Fibroblast of skin of left biceps (primary cell): ENCODE measurements at places on chromosomes 3 and 15.

GRCh38 chr3:37812499-37812896 lies 49.2 kb upstream of the CTDSPL start:
- no peak for DNase-seq

DNA sequence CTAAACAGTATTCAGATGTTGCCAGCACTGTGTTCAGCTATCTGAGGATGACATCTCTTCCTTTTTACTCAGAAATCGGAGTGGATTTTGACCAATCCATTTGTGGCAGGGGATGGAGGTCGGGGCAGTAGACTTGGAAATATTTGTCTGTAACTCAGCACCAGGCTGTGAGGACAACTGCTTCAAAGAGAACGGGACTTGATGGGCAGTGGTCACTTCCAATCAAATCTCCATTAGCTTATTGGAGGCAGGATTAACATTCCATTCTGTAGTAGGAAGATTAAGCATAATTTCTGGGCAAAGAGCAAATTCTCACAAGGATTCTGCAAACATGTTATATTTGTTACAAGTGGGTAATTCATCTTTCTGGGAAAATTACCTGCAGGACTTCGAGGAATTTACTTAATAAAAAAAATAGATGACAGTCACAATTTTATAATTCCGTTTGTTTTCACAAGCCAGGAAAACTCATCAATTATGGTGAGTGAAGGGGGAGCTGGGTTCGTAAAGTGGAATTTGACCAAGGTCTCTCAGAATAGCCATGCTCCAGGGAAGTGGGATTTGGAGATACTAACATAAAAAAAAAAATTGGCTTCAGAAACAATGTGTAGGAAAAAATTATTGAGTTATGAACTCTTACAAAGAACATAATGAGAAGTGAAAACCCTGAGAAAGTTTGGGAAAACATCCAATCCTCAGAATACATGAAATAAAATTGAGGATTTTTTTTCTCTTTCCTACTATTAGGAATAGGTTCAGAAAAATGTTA lies 18.1 kb downstream of the CRABP1 start:
- DNase-seq, result no peak

- no peak for DNase-seq
Measured at GRCh38 chr3:39097716-39098472, 9.5 kb downstream of the GORASP1 start.

- DNase-seq, result peak; percentile 17
Measured at GRCh38 chr3:127953091-127954035, 38.3 kb downstream of the KBTBD12 start.

DNA sequence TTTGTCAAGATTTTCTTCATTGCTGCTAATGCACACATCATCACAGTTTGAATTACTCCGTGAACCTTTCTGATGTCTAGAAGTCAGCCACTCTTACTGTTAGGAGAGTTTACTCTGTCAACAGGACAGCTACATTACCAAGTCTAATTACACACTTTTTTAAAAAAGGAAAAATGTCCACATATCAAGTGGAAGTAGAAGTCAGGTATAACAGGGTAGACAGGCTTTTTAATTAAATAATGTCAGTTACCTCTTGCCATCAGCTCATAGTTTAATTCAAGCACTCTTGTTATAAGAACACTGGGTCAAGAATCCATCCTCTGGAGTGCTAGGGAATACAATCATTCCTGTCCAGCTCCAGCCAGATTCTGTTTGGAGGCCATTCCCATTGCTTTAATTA lies 232.8 kb downstream of the TAFA4 start:
- DNase-seq, result no peak

- no peak for DNase-seq
Measured at GRCh38 chr15:67579967-67580366, 37.5 kb downstream of the MAP2K5 start.

DNA sequence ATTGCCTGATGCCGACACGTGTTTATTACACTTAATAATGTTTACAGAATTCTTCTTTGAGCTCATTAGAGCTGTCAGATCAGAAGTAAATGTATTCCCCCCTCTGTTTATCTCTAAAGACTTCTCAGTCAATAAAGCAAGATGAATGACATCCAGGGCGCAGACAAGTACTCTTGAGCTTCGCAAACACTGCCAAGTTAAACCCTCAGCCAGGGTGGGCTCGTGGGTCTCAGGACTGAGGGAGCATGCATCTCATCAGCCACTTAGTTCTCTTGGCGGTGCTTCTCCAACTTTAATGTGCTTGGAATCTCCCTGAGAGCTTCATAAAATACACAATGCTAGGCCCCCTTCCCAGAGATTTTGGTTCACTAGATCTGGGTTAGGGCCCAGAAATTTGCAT lies 333.9 kb upstream of the THRB start:
- DNase-seq, result no peak

DNA sequence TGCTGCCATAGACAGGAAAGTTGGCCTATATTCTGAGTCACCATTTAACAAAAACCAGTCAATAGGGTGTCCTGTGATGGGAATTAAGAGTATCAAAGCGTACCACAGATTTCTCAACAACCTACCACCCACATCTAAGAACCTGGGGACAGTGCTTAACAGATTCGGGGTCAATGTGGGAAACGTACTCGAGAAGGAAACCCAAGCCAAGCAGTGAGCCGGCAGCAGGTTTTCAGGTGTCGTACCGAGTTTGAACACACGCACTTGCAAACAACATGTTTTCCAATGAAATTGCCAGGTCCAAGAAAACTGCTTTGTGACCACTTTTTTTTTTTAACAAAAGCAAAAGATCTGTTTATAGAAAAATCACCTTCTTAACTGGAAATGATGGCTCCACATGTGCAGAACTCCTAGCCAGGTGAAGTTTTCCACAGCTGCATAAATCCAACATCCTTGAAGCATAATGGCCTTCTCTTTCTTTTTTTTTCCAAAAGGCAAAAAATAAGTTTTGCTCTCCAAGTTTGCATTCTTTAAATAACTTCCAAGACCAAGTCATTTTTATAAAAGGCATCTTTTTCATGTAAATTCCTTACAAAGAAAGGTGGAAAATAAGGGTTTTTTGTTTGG lies 45.7 kb downstream of the ADAMTS17 start:
- DNase-seq, result no peak

DNA sequence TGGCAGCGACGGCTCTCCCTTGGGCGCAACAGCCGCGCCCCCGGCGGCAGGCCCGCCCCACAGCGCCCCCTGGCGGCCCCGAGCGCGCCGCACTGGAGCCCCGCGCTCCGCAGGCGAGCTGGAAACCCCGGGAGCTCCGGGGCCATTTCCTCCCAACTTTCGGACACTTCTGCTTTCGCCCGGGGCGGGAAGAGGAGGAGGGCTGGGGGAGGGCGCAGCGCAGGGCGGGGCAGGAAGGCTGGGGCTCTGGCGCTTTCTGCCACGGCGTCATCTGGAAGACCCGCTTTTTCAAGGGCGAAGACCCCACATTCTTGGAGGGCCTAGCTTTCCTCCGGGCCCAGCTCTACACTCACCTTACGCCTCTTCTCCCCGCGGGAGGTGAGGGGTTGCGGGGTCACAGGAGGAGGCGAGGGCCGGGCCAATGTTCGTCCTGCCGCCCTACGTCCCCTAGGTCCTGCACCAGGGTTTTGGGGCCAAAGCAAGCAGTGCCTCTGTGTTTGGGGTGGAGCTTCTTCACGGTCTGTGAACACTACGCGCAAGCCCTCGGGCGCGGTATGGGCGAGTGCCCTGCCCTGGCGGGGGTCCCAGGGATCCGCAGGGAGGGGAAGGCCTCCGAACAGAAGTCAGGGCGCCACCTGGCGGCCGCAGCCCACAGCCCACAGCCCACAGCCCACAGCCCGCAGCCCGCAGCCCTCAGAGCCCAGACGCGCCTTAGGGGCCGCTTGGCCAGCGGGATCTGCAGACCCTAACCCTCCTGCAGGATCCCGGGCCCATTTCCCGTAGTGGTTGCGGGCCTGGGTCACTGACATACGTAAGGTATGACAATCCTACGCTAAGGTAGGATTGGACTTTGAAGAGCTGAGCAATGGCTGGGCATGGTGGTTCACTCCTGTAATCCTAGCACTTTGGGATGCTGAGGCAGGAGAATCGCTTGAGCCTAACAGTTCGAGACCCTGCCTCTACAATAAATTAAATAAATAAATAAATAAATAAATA lies 31.1 kb downstream of the FOXL2 start:
- peak; percentile 55 for DNase-seq

GRCh38 chr15:32091505-32092380 lies 61.4 kb downstream of the CHRNA7 start:
- no peak for DNase-seq

GRCh38 chr3:184592371-184593219 lies 31.0 kb downstream of the EPHB3 start:
- DNase-seq, result peak; percentile 66

- no peak for DNase-seq
Measured at GRCh38 chr15:25679964-25680685, 183.0 kb downstream of the ATP10A start.

DNA sequence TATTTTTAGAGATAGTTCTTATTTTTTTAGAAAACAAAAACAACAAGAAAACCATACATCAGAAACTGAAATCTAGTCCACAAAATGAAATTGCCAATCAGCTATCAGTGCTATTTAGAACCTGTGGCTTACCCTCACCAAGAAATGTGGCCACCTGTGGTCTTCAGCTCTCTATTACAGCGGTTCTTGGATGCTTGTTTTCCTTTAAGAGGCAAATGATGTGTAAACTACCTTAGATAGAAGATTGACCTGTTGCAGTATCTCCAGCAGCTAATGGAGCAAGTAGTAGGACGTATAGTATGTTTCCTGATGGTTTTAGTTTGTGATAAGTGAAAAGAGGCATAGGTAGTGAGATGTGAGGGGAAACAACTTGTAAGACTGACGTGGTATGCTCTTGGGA lies 21.2 kb downstream of the TFG start:
- no peak for DNase-seq

DNA sequence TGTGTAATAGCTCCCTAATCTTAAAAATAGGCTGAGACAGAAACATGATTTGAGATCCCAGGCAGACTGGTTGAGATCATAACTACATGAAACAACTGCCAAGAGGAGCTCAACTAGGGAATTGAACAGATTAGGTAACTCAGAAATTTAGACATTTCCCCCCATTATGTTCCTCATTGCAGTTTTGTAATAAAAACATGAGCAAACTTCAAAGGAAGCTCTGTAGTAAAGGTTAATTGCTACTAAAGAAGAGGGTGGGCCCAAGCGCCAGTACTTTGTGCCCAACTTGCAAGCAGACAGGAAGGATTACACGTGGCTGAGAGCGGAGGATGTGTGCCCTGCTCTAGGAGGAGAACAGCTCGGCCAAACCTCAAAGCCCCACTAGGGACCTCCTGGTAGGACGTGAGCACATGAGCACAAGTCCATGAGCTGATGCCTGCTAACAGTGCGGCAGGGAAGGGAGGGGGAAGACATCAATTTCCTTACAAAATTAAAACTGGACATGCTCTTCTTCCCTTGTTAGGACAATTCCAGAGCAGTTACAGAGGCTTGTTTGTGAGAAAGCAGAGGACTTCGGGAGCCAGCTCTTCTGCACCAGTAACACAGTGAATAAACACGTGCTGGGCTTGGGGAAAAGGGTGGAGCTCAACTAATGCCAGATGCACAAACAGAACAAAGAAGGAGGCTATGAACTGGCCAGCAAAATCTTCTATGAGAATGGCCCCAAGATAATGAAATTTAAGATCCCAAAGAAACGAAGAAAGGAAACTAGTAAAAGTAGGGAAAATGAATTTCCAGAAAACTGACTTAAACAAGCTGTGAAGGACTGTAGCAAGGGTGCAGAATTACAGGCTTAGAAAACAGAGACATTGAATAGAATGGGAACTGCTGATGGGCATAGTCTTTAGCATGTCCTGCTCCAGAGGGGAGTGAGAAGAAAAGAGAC lies 275.5 kb downstream of the MECOM start:
- DNase-seq, result no peak

GRCh38 chr3:160130950-160131349 lies 94.3 kb upstream of the C3orf80 start:
- peak; percentile 46 for DNase-seq

- DNase-seq, result no peak
Measured at GRCh38 chr3:45895686-45896468, 9.5 kb downstream of the CCR9 start.

DNA sequence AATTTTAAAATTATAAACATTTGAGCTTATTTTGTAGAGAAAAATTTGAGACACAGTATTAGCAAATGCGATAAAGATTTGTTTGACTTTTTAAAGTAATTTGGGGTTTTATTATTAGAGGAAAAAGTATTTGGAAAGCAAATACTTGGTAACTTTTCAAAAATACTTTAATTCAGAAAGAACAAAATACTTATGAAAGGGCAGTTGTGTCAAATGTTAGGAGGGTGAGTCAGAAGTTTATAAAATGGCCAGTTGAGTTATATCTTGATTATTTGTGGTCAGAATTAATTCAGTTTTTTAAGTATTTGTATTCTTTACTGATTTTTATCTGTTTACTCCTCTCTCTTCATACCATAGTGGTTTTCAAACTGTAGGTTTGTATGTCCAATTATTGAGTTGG lies 12.1 kb downstream of the LACTB start:
- no peak for DNase-seq

- DNase-seq, result no peak
Measured at GRCh38 chr3:31210068-31210645, 315.7 kb upstream of the GADL1 start.

- no peak for DNase-seq
Measured at GRCh38 chr3:109109574-109109973, 8.4 kb downstream of the MORC1 start.

GRCh38 chr3:71930056-71930991 lies 145.4 kb upstream of the PROK2 start:
- DNase-seq, result peak; percentile 17

- peak; percentile 84 for DNase-seq
Measured at GRCh38 chr15:64095795-64096667, at the start of gene SNX1. SNX1 (plus strand) TSS chr15:64095982; CDS start chr15:64096014, 32 bp downstream.

- DNase-seq, result no peak
Measured at GRCh38 chr3:36562945-36563344, 182.6 kb downstream of the STAC start.

DNA sequence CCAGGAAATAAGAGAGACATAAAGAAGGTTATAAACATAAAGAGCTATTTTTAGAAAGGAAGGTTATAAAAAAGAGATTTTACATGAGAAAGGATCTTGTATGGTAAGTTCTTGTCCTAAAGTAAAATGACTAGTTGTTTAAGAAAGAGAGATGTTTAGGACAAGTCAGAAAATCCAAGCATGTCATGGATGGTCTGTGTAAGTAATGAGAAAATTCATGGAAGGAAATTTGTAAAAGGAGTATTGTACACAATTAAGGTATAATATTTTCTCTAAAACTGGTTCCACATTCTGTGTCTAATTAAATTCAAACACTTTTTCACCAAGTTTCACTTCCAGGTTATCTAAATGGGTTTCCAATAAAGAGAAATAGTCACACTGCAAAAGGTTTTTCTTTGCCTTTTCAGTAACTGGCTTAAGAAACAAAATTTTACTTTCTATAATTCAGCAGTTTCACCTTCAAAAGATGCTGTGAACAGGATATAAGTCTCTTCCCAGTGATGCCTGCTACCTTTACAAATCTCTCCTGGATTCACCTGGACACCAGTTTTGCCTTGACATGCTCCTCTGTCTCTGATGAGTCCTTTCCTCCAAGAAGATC lies 455.7 kb downstream of the ZIC1 start:
- no peak for DNase-seq

GRCh38 chr15:51299187-51300015 lies 39.0 kb downstream of the CYP19A1 start:
- no peak for DNase-seq

- no peak for DNase-seq
Measured at GRCh38 chr3:194268654-194269512, 82.2 kb downstream of the CPN2 start.
